ENCODE measurements at places on chromosomes 13 and 19.

GRCh38 chr19:49506575-49507105 is 5.8 kb upstream of the FCGRT start:
- DNase-seq, result peak; percentile 72

DNA sequence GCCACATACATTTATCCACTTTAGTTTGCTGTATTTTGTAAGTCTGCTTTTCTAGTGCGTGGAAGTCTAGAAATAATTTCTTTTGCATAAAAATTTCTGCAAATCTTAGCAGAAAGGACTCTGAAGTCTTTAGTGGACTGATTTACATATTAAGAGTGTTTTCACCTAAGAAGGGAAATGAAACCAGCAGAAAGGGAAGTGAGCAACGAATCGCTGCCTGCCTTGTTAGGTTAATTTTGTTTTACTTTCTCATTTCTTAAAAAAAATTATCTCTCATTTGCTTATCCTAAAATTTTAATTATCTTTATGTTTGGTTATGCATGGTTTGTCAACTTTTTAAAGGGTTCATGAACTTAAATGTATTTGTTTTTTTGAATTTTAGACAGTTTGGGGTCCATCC is 767 bp upstream of the GPR18 start:
- DNase-seq, result peak; percentile 67

DNA sequence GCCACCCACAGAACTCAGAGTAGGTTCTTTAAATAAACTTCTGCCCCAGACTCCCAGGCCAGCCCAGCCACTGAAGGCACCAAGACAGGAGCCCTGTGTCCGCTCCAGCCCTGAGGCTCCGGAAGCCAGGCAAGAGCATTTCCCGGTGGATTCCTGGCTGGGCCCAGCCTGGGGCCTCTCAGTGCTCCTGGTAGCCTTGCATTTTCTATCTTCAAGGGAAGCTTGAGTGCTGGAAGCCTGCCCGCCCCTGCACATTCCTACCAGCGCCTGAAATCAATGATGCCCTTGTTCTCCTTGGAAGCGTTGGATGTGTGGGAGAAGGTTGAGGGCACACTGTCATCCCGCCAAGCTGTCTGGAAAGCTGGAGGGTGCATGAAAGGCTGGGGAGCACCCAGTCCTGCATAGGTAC is 70.3 kb downstream of the ALOX5AP start:
- no peak for DNase-seq

DNA sequence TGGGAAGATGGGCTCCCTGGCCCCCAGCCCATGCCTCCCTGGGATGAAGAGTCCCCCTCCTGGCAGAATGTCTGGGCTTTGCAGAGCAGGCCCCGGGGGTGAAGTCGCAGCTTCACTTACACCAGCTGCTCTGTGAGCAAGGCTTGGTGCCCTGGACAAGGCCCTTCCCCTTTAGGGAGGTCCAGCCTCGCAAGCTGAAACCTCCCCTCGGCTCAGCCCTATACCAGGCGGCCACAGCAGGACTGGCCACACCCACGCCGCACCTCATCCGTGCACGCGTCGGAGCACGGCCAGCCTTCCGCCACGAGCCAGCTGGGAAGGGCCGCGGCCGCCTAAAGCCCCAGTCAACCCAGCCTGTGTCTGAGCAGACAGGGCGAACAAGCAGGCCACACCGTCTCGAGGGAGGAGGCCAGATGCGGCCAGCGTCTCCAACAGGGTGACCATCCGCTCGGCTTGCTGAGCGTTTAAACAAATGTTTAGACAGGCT is 83.2 kb upstream of the MCF2L start:
- DNase-seq, result peak; percentile 51

DNA sequence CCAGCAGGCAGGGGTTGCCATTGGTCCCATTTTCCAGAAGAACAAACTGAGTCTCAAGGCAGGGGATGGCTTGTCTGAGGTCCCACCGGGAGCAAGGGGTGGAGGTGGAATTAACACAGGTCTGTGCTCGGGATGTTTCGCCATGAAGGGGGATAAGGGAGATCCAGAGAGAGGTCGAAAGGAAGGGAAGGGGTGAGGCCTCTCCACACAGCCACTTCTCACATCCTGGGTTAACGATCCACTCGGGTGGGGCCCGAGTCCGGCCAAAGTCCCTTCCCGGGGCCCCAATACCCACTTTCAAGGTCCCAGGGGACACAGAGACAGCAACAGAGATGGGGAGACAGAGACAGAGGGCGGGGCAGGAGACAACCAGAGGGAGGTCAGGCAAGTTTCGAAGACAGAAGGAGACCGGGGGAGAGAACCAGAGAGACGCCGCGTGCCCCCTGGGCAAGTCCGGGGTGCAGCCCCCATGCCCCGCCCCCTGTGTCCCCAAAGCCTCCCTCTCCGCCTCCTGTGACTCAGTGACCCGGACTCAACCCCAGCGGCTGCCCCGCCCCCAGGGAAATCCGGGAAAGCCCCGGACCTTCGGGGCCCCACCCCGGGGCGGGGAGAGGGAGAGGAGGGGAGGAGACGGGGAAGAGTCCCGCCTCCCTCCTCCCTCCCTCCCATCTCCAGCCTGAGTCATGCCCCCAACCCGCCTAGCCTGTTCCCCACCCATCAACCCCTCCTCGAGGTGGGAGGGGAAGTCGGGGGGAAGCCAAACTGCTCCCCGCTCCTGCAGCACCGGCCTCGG is 1.4 kb upstream of the BCL3 start:
- DNase-seq, result peak; percentile 89

DNA sequence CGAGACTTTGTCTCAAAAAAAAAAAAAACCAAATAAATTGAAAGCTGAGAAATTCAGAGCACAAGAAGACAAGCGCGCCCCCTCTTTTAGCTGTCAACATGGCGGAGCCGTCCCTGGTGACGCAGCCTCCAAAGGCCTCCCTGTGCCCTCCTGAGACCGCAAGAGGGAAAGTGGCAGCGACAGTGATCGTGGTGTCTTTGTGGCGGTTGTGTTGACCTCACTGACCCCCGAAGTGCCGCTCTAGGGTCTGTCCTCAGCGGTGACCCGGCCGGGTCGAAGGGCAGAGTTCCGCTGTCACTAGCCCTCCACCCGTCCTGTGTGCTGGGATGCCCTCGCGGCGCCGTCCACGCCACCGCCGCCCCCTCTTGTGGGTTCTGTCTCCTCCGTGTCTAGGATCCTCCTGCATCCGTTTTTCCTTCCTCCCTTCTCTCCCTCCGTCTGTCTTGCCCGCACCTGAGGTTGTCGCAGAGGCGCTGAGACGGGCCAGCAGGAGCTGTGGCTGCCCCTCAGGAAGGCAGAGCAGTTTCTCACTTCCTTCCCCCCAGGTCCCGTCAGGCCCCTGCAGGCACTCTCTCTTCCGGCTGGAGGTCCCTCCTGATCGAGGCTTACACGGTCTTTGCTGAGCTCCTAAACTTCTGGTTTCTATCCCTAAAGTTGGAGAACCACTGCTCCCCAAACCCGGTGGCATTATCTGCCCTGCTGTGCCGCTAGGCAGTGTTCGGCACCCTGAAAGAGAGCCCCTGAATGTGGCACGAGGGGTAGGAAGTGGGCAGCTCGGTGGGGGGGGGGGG is 7.2 kb downstream of the UHRF1 start:
- DNase-seq, result no peak

- peak; percentile 18 for DNase-seq
These were observed 17.2 kb upstream of the DACT3 start for GRCh38 chr19:46678110-46678732.

DNA sequence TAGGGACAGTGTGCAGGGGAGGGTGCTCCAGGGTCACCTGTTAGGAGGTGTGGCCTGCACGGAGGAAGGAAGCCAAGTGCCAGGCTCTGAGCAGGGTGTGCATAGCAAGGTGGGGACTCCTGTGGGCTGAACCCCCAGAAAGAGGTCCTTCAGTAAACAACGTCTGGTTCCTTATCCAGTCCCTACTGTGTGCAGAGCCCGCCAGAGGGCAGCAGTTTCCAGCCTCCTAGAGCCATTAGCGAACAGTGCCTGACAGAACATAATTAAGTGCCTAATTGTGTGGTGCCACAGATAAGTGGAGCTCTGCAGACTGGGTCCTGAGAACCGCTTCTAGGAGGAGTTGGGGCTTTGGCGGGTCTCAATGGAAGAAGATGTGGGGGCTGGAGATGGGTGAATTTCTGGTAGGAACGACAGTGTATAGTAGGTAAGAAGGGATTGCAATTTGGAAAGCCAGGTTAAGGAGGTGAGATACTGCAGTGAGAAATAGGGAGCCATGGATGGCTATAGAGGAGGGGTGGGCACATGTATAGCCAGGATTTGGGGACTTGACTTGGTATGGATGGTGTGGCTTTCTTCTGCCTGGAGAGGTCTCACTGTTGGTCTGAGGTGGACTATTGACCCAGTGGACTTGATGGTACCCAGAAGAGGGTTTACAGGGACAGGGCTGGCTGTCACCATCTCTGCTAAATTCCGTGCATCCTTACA is 323.1 kb downstream of the ZNF536 start:
- no peak for DNase-seq

DNA sequence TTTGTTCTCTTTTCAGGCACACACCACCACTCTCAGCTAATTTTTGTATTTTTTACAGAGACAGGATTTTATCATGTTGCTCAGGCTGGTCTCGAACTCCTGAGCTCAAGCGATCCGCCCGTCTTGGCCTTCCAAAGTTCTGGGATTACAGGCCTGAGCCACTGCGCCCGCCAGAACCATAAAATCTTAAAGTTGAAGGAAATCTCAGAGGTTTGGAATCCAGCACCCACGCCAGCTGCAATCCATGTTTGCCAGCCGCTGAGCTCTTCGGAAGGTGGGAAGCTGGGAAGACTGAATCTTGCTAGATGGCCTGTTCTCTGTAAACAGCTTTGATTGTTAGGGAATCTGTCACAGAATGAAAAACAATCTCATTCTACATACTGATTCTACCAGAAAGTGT is 38.5 kb downstream of the SPATA13 start:
- DNase-seq, result no peak

DNA sequence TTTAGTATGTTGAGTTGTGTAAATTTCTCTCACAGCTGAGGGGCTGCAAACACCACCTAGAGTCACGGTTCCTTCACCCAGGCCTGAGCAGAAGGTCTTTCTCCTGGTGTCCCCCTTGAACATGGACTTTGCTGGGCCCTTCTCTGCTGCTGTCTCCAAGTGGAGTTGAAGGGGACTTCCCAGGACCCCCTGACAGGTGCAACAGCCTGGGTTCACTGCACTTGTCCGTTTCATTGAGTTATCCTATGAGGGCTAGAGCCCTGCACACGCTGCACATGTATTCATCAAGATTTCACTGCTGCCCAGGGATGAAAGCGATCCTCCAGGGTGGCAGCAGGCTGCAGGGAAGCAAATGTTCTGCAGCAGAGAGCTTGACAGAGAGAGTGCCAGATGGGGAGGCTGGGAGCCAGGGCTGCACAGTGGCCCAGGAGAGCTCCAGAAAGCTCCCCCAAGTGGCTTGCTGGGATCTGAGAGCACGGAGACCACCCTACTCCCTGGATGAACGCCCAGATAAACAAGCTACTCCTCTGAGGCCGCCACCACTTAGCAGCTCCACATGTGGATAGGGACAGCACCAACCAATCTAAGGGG is 10.3 kb downstream of the TMEM272 start:
- no peak for DNase-seq

GRCh38 chr13:84380866-84381265 is 498.6 kb upstream of the SLITRK1 start:
- DNase-seq, result no peak

GRCh38 chr13:104114101-104114500 is 1047.9 kb upstream of the SLC10A2 start:
- no peak for DNase-seq

DNA sequence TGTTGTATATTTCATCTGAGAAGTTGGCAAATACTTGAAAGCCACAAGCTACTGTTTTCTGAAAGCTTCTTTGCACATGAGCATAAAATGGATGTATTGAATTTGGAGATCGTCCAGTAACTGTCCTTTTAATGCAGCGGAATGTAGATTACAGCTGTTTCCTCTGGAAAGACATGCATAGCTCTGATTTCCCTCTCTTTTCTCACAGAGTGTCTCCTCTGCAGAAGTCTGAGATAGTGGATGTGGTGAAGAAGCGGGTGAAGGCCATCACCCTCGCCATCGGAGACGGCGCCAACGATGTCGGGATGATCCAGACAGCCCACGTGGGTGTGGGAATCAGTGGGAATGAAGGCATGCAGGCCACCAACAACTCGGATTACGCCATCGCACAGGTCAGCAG is 283.0 kb downstream of the SHISA2 start:
- no peak for DNase-seq

GRCh38 chr19:39110263-39110967 is 15.2 kb upstream of the PAK4 start:
- no peak for DNase-seq

GRCh38 chr13:31686670-31687425 is 52.5 kb upstream of the RXFP2 start:
- no peak for DNase-seq

GRCh38 chr13:26411206-26411605 is 146.3 kb upstream of the WASF3 start:
- no peak for DNase-seq

DNA sequence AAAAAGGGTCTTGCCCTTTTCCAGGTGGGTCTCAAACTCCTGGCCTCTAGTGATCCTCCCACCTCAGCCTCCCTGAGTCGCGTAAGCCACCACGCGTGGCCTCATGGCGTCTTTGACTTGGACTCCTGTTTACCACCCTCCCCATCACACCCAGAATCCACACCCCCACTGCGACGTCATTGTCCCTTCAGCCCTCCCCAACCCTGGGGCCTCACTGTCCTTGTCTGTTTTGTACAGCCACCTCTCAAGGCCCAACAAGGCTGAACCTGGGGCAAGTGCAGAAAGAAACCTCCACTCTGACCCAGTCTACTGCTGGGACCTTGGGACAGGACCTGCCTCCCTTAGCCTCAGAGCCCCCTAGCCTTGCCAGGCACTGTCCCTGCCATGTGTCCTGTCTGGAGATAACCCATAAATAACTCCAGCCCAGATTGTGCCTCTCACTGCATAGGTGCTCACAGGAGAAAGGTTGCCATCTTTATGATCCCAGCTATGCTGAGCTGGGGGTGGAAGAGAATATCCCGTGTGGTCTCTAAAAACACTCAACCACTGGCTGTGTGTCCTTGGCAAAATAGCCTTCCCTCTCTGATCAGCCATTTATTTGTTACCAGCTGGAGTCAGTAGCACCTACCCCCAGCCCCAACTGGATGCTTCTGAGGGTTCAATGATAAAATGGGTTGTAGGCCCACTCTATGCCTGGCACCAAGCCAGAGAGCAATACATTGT is 1.8 kb upstream of the IFI30 start:
- DNase-seq, result no peak

GRCh38 chr13:32316028-32316339 is 676 bp downstream of the BRCA2 start:
- DNase-seq, result no peak

GRCh38 chr19:720345-721160 is 11.8 kb downstream of the PALM start:
- no peak for DNase-seq

- DNase-seq, result no peak
These were observed 669.9 kb downstream of the PCDH9 start for GRCh38 chr13:66560189-66560588.

DNA sequence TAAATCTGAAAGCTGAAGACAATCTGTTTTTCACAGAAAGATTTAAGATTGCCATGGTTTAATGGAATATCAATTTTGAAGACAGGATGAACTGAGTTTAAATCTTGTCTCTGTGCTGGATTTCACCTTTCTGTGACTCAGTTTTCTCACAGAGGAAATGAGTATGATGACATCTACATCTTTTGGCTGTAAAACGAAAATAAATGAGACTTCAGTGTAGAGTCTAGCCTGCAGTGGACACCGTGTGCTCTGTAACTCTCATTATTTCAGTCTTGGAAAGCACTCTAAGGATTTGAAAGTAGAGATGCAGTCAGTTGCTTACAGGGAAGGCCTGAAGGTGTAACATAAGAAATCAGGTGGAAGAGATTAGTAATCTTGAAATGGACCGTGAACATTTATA is 150.4 kb downstream of the NALCN start:
- no peak for DNase-seq

Data from inflammatory macrophage (primary cell).